IMR-90 (cell line): ENCODE measurements at places on chromosomes 12 and 14. TPM values are rescaled to one million over a fixed set of nuclear protein-coding genes. Genes with fewer than 3 reads are reported as not detected.

MYL6B gene
- total RNA-seq: 78.3 and 90.0 TPM in 2 replicates

GLIPR1L2 gene
- total RNA-seq: not detected in 2 replicates

PRH2 gene
- 0.28 TPM in 1 of 2 replicates, not detected in the other for total RNA-seq

FGF23 gene
- not detected in 2 replicates for total RNA-seq

KCNMB4 gene
- 0.90 and 1.4 TPM in 2 replicates for total RNA-seq
